ENCODE measurements at places on chromosomes 6 and 20.

DNA sequence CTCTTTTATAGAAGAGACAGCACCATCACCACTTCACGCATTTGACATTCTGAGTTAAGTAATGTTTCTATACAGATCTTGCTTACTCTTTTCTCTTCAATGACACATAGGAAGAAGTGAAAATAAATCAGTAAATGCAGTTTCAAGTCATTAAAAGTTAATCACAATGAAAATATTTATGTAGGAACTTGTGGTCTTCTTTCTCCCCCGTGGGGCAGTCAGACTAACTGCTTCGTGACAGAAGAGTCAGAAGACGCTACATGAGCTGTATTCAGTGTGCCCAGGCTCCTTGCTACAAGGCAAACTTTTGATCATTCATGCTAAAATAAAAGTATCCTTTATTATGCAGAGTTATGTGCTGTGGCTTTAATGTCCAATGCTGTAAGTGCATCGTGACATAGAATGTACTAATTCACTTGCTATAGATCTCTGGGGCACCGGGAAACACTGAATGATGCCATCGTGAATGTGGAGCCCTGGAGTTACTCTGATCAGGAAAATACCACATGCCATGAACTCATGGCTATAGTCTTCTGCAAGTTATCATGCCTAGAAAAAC is 117.8 kb upstream of the TRAF3IP2 start:
- no peak for DNase-seq

DNA sequence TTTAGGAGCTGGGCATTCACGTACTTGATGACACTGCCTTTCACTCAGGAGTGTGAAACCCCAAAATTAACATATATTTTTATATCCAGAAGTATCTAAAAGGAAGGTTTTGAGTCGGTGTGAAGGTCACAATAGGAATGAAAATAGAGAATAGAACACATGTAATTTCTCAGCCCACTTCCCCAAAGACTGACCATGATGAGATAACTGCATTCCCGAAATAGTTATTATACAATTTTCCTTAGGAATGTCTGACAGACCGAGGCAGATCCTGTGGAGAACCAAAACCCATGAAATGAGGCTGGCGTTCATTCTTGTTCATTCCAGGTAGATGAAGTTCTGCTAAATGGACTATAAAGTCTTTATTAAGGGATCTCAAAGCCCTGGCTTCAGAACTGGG is 10.3 kb downstream of the NSFL1C start:
- DNase-seq: no peak

DNA sequence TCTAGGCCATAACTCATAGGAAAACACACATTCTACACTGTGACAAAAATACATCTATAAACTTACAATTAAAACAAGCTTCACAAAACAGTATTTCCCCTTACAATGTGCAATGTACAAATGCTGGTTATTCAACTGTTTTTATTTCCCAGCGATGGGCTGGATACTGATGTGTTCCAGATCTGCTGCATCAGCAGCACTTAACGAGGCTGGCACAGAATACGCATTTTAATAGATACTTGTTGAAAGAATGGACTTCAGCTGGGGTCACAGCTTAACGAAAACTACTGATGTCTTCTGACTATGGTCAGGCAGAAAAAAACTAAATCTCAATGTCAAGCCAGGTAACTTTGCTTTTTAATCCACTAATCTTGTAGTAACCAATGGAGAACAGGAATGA is 70.9 kb downstream of the B4GALT5 start:
- DNase-seq: no peak

DNA sequence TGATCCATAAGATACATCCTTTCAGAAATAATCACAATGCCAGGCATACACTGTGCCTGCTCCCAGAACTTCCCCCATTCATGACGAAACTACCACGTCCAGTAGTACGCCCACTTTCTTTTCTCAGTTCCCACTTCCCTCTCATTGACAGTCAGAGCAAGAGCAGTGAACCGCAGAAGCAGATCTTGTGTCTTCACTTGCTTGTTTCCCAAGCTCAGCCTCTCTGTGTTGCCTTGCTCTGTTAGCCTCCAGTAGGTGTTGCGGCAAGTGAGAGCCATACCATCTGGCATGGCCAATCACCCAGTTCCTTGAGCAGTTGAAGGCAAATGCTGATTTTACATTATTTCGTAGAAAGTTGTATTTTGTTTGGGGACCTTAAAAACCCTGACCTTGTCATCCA is 11.7 kb downstream of the UST start:
- DNase-seq: no peak

DNA sequence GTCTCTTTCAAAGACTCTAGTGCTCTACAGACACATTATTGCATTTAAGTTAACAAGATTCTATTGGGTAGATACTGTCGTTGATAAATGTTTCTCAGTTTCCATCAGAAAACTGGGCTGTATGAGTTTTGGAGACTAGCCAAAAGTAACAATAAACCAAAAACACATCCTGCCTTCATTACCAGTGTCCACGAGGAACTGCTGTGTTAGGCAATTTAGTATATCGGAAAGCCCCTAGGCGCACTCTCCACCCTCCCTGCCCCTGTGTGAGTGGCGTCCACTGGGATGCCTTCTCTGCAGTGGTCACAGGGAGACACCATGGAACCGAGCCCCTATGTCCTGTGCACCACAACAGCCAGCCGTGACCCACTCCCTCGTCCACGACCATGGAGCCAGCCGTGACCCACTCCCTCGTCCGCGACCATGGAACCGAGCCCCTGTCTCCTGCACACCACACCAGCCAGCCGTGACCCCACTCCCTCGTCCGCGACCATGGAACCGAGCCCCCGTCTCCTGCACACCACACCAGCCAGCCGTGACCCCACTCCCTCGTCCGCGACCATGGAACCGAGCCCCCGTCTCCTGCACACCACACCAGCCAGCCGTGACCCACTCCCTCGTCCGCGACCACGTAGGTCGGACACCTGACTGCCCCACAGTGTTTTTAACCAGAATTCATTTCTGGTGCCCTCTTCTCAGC is 35.3 kb downstream of the DLL1 start:
- no peak for DNase-seq

GRCh38 chr6:113281014-113281413 is 576.1 kb upstream of the MARCKS start:
- DNase-seq: no peak

- DNase-seq: no peak
Measured at GRCh38 chr6:107784669-107785068, 39.4 kb downstream of the SCML4 start.

DNA sequence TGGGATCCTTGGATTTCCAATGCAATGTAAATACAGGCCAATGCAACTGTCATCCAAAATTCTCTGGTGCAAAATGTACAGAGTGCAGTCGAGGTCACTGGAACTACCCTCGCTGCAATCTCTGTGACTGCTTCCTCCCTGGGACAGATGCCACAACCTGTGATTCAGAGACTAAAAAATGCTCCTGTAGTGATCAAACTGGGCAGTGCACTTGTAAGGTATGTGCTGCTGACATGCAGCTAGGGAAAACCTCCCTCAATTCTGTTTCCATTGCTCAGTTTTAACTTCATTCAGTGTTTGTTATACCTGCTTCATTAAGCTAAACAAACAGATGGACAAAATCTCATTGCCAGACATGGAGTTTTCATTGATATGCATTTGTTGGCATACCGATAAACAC is 397.1 kb downstream of the ARHGAP18 start:
- no peak for DNase-seq

GRCh38 chr6:160192840-160193239 is 65.8 kb downstream of the SLC22A2 start:
- DNase-seq: no peak

DNA sequence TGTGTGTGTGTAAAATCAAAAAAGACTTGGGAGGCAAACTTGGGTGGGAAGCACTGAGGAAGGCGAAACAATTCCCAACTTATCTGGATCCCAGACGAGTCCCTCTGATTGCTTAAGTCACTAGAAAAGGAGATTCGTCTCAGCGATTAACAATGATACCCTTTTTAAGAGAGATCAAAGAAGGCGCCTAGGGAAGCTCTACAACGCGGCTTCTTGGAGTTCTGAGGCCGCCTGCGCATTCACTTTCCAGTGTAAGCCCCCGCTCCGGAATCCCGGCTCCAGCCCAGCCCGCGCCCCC is 8.7 kb upstream of the TBX18 start:
- DNase-seq: no peak

DNA sequence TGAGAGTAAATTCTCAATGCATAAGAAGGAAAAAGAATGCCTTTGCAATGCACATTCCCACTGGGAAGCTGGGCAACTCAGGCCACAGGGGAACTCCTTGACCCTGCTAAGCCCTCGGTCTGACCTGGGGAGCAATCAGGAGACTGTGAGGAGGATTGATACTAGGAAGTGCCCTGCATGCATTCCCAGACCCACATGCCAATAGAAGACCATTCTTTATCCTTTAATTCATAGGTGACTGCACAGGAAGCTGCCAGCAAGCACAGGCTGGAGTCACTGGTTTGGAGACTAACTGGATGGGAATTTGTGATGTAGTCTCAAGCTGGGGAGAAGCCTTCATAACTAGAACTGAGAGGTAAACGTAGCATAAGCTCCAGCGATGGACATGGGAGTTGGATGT is 1012.7 kb downstream of the EYS start:
- no peak for DNase-seq

GRCh38 chr6:36160147-36160760 is 29.9 kb downstream of the MAPK13 start:
- no peak for DNase-seq

DNA sequence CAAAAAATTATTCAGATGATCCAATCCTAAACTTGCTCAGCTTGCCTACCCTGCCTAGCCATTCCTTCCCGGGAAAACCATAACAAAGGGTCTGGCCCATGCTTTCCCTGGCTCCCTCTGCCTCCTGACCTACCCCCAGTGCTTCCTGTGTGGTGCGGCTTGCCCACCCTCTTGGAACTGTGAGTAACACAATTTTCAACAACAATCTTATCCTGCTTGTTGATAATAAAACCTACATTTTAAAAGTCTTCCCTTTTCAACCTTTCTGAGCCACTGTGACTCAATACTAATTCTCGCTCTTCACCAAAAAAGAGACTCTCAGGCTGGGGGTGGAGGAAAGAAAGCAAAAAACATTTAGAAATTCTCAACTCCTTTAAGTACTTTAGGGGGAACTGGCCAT is 18.0 kb downstream of the EXOC2 start:
- DNase-seq: no peak

GRCh38 chr6:144066741-144067484 is 28.5 kb downstream of the SF3B5 start:
- no peak for DNase-seq

GRCh38 chr6:13733178-13733887 is 21.7 kb upstream of the RANBP9 start:
- DNase-seq: no peak

DNA sequence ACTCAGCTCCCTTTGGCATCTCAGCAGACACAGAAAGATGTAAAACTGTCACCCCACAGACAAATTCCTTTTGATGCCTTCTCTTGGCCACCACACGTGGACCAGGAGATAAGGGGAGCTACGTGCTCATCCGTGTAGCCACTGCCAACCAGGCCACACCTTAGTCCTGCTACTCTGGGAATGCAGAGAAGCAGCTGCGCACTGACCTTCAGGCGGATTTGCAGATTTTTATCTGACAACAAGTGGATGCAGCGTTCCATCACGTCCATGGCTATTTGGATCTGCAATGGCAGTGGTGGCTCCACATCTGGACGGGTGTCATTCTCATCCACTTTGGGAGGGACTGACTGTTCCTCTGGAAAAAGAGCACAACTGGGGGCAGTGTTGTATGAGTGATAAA is 30.8 kb downstream of the TTI1 start:
- no peak for DNase-seq

- DNase-seq: no peak
Measured at GRCh38 chr20:60806824-60807223, 445.2 kb upstream of the CDH4 start.

DNA sequence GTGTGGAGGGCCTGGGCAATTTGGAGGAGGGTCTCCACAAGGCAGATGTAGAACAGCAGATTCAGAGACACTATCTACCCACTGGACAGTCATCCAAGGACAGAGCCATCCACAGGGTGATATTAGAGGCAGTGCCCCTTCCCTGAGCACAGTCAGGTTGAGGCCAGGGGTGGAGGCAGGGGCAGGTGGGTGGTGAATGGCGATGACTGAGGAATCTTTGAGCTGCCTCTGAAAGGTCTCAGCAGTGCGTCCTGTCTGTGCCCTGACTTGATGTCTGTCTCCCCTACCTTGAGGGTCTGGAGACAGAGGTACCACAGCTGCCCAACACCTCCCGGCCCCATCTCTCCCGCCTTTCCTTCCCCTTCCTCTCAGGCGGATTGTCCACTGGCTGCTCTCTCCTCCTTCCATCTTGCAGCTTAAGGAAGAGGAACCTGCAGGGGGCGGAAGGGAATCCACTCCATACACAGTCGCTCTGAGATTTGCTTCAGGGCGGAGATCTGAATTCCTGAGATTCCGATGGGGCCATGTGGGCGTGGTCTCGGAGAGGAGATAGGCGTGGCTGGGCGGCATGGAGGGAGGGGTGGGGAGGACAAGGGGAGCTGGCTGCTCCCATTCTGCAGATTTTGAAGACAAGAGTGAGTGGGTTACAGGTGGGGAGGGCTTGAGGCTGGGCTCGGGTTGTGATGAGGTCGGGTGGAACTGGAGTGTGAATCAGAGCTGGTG is 1.7 kb downstream of the MUCL3 start:
- DNase-seq: no peak

DNA sequence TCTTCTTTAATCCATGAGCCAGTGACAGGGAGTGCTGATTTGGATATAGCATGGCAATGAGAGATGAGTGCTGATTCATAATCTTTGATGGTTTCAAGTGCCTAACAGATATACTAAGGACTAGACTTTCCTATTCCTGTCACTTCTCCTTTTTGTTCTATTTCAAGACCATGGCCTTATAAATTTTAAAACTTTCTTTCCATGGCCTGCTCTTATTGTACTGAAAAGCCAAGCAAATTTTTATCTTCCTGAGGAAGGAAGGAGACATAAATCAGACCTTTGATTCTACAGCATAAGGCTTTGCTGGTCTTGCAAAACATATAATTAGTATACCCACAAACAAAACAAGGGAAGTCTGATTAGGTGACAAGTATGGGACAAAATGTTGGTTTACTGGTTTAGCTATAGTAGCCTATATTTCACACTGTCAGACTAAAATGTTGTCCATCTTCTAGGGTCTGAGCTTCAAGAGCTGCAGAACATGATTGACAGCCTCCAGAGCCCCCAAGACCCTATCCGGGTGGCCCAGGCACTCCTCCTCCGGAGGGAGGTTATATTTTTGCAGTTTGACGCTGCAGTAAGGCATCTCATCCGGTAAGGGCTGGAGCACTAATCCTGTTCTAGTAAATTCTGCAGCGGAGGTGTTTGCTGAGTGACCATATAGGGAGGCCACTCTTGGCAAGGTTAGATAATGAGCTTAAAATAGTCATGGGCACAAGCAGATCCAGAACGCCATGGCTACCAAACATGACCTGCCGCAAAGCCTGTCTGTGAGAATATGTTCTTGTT is 82.3 kb downstream of the CD164 start:
- DNase-seq: peak; percentile 64

GRCh38 chr6:136736281-136736960 is 55.9 kb downstream of the MAP3K5 start:
- no peak for DNase-seq
